ENCODE measurements at places on chromosomes 2 and 18.

DNA sequence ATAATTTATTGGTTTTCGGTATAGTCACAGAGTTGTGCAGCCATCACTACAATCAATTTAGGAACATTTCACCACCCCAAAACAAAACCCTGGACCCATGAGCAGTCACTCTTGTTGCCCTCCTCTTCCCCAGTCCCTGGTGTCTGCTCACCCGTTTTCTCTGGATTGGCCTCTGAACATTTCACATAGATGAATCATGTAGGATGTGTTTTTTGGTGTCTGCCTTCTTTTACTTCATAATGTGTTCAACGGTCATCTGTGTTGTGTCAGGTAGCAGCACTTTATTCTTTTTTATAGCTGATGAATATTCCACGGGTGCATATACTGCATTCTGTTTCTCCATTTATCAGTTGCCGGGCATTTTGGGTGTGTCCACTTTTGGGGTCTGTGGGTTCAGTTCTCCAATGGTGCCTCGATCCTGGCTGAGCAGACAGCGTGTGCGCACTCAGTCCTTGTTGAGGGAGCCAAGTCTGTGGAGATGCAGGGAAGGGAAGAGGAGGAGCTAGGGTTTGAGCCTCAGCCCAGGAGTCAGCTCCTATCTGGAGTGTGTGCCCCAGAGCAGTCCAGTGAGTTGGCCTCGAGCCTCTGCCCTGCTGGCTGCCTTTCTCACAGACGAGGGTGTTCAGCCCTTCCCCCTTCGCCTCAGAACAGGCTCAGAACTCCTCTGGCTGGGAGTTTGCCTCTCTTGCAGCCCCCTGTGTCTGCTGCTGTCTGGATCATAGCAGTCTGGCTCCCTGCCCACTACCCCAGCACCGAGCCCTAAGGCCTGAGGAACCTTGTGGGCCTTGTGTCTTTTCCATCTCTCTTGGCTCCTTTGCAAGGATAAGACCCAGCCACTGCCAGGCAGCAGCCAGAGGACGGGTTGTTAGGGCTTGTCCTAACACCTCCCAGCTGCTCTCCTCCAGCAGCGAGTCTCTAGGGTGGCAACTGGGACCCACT, 18.0 kb downstream of the C2orf74 start:
- no peak for DNase-seq

GRCh38 chr2:192544371-192544955, 349.7 kb upstream of the TMEFF2 start:
- DNase-seq, result no peak

- no peak for DNase-seq
Measured at GRCh38 chr18:26710470-26711096, 154.9 kb downstream of the AQP4 start.

- no peak for DNase-seq
Measured at GRCh38 chr2:91477731-91478672, 2786.5 kb downstream of the RPIA start.

DNA sequence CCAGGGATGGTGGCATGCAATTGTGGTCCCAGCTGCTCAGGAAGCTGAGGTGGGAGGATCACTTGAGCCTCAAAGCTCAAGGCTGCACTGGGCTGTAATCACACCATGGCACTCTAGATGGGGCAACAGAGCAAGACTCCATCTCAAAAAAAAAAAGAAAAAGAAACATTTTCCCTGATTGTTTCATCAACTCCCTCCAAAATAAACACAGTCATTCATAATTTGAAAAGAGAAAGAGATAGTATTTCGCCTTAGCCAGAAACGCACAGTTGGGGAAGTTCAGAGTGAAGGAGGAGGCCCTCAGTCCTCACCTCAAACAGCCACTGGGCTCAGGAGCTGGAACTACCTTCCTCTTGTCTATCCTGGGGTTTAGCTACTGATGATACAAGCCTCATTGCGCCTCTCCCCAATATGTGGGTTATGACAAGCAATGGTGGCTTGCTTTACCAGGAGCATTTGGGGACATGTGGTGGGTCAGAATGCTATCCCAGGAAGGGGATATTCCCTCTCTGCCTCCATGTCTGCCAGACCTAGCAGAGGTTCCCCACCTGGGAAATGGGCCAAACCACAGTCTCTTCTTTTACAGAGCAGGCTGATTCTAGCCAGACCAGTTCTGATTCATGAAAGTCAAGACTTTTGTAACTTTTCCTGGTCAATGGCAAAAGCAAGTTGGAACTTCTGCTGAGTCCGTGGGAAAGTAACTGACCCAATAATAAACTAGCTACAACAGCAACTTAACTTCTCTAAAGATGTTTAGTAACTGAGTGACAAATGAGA, 22.2 kb upstream of the TMEM87B start:
- no peak for DNase-seq

DNA sequence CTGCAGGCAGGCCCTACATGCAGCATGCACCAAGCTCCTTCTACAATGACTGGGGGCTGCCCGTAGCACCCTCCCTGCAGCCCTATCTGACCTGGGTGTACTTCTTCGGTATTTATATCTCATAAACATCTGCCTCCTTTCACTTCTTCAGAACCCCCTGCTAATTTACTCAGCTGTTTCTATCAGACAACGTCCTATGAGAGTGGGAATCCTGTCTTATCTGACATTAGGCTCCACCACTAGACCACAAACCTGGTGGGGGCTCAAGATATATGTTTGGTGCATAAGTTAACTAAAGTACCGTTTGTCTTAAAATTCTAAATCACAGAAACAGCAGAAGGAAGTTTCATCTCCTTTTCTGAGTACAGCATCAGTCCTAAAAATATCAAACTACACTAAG, 10.6 kb downstream of the HSBP1L1 start:
- no peak for DNase-seq

Data from stimulated activated effector memory CD8-positive, alpha-beta T cell treated with anti-CD3 and anti-CD28 coated beads, Interleukin-12 subunit alpha, Interleukin-12 subunit beta, amount 100 ng/mL, for 72 hours (primary cell).